Fibroblast of skin of back (primary cell): ENCODE measurements at places on chromosomes 7 and 10.

- DNase-seq: no peak
Observed at GRCh38 chr7:30694218-30694745, 12.0 kb upstream of the CRHR2 start.

DNA sequence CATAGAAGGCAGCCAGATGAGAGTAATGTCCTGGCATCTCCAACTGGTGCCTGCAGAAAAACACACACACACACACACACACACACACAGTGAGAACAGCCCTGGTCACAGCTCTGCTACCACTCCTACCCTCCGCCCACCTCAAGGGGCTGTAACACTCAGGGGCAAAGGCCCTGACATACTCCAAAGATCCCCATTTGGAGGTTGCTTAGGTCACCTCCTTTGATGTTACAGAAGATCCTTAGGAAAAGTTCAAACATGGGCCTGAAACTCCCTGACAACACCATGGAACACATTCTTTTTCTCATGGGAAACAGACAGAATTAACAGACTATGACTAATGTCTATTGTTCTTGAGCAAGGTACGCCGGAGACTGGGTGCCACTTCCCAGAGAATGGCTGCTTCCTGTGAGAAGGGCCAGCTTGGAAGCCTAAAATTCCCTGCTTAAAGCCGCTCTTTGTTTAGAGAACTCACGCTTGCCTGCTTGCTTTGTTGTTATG lies 27.7 kb downstream of the DENND11 start:
- DNase-seq: peak; percentile 7

DNA sequence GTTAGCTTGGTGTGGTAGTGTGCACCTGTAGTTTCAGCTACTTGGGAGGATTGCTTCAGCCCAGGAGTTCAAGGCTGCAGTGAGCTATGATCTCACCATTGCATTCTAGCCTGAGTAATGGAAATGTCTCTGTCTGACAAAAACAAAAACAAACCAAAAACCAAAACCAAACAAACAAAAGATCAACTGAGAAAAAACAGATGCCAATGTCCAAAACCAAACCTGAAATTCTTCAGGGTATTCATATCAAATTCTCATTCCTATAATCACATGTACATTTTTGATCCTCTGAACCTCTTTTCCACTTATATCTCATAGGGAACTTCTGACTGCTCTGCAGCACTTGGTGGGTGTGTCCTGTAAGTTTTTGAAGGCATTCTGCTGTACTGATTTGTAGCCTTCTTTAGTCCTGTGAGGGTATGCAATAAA lies 87.0 kb downstream of the CDK6 start:
- DNase-seq: no peak

DNA sequence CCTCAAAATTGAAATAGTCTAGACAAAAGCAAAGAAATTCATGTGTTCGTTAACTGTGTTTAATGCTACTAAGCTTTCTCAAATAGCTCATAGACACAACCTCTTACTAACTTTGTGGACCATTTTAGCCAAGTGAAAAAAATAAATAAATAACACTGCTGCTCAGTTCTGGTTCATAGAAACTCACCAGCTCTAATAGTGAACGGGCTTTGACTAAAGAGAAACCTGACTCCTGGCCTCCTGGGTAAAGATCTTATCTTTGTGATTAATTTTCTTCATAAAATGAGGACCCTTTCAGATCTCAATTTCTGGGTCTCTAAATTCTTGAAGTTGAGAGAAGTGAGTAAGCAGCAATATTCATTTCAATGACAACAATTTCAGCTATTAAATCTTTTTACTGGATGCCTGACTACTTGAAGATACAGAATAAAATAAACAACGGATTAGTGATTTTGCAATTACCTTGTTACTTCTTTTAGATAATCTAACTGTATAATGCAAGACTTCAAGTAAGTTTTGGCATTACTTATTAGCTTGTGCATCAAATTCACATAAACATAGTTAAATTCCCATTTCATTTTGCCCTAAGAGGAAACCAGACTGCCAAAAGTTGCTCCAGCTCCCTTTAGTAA lies 3.1 kb downstream of the CADPS2 start:
- no peak for DNase-seq

GRCh38 chr7:83053965-83054364 lies 108.7 kb downstream of the PCLO start:
- DNase-seq: no peak

DNA sequence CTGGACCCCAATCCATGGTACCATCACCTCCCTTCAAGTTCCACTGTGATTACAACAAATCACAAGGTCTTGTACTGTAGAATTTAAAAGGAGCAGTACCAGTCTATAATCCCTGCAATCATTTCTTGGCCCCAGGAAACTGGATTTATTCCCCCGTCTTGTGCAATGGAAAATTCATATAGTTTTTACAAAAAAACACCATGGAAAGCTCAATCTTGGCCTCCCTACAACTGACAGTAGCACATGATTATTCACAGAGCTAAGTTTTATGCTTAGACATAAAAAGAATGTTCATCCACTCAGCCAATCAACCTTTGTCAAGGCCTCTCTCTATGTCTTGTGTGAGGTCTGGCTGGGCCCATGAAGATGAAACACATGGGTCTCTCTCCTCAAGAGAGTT lies 10.2 kb downstream of the DGKI start:
- DNase-seq: no peak

GRCh38 chr10:7186387-7187018 lies 224.3 kb downstream of the SFMBT2 start:
- peak; percentile 3 for DNase-seq

- peak; percentile 60 for DNase-seq
Observed at GRCh38 chr10:70672165-70673042, at the start of gene ADAMTS14. TSS of gene ADAMTS14 (plus strand) at chr10:70672506. CDS start at chr10:70672803, 297 bp downstream.
